ENCODE measurements at places on chromosomes 1 and 21.

DNA sequence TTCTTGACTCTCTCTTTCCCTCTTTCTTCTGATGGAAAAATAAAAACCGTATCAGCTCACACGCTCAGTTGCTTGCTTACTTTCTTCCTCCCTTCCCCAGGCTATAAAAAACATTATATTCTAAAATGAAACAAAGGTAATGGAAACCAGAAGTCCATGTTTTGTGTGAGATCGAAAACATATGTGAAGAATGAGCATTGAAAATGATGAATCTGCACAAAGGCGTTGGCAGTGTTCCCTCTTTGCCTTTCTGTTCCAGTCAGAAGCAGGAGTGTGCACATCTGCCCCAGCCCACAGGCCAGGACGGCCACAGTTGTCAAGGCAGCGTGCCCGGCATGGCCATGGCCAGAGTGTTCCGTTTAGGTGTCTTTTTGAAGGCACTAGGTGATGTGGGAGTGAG lies 185.3 kb upstream of the USP24 start:
- DNase-seq = no peak

DNA sequence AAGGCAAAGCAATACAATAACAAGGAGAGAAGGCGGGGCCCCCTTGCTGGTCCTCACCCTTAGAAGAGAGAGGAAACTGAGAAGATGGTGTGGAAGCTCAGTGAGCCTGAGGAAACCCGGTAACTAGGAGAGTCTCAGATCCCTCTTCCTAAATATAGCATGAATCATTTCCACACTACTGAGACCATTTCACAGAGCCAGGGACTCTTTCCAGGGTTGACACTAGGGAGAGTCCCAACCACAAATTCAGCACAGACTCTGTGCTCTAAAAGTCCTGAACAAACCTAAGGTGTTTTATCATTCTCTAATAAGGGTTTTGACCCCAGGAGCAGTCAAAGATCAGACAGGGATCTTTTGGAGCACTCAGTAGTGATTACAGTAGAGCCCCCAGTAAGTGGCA lies 647.7 kb downstream of the KCNT2 start:
- DNase-seq = no peak

GRCh38 chr1:162722036-162722435 lies 68.5 kb upstream of the HSD17B7 start:
- no peak for DNase-seq

- DNase-seq = no peak
Measured at GRCh38 chr1:163107655-163108054, 38.5 kb downstream of the RGS4 start.

DNA sequence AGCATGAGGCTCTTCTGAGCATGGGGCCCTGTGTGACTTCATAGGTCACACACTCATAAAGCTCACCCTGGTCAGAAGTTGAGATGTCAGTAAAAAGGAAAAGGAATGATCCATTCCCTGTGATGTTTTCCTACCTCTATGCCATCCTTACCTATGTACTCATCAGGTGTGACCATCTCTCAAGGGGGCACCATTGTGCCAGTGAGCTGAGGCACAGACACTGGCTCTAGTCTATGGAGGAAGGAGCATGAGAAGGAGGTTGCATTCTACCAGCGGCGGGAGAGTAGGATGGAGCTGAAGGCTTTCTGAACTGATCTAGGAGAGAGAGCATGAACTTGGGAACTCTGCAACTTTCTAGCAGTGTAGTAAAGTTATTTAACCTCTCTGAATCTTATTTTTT lies 65.8 kb upstream of the RGL1 start:
- no peak for DNase-seq

- no peak for DNase-seq
Measured at GRCh38 chr1:205568469-205569361, 63.1 kb downstream of the ELK4 start.

DNA sequence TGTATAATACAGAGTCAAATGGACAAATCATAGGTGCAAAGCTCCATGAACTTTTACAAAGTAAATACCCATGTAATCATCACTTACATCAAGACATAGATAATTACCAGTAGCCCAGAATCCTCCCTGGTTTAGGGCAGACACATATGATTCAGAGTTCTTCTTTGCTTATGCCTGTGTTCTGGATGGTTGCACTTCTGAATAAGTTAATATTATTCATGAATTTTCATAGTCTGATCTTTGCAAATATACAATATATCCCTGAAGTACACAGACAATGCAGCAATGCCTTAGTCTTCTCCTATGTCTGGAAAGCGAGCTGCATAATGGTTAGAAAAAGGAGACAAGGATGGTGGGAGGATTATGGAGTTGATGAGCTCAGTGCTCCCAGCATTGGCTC lies 122.4 kb upstream of the PLXNA2 start:
- no peak for DNase-seq

GRCh38 chr1:212247179-212247721 lies 38.0 kb upstream of the PPP2R5A start:
- DNase-seq = no peak

DNA sequence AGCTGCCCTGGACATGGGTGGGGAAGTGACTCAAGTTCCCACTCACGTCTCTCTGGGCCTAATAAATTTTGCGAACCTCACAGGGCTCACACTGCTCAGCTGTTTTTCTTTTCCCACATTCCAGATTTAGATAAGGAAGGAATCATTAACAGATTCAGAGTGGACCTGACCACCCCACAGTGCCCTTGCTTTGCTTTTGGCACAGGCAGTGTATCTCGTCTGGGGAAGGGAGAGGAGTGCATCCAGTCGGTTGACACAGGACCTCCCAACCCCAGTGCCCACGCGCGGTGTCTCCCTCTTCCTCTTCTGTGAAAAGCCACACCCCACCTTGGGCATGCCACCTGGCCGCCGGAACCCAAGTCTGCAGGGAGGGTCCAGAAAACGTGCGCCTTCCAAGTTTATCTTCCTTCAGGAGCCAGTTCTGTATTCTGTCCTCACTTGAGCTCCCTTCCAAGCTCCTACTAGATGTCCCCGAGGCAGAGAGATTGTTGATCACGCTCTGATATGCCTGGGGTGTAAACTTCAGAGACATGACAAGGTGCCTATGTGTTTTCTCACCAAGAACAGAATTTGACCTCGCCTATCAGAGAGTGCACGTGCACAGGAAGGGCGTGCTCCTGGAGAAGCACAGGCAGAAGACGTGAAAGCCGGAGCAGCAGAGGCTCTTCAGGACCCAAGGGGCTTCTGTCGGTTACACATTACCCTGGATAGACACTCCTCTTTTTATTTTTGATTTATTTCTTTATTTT lies 9.5 kb upstream of the SLC2A5 start:
- no peak for DNase-seq

DNA sequence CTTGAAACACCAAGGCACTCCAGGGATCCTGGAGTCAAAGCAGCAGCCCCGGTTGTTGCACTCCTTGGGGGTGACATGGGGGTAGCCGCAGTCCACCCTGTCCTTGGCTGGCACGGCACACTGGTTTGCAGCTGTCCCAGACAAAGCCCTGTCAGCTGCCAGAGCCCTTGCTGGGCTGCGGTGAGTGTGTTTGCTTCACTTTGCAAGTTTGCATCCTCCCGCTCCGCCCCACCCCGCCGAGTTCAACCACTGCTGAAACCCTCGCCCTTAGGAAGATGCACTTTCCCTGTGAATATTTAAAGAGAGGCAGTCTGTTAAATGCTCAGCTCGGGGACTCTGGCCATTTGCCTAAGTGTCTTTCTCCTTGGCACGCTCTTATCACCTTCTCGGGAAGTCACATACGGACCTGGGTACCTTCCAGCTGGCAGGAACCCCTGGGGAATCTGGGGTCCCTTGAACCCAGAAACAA lies 1.7 kb downstream of the TFF3 start:
- no peak for DNase-seq

DNA sequence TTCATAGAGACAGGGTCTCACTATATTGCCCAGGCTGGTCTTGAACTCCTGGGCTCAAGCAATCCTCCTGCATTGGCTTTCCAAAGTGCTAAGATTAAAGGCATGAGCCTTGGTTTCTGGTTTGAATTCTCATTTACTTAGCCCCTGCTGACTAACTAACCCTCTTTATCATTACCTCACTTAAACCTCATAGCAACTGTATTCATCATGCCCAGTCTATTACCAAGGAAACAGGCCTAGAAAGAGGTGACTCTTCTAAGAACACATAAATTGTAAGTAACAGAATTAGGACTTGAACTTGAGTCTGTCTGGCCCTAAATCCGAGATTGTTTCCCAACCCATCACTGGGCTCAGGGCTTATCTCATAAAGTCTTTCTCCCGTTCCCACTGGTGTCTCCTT lies 44.2 kb downstream of the TMEM53 start:
- DNase-seq = no peak

DNA sequence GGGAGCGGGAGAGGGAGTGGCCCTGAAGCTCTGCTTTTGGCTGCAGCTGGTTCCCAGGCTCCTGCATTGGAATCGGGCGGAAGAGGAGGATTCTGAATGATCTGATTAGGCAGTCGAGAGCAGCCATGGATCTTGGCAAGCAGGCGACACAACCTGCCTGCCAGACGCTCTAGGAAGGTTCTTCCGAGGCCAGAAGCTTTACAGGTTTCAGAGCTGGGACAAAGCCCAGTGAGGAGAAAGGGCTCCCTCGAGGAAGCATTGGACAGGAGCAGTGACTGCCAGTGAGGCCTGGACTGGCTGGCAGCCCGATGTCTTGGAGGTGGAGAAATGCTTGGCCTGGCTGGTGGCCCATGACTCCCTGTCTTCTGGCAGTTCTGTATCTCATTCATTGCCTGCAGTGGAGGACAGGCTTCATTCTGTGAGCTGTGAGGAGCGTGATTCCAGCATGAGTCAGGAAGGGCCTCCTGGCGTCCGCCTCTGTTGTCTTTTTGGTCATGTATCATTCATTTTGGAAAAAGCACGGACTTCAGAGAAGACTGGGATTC lies 132.7 kb upstream of the IPO9 start:
- no peak for DNase-seq

DNA sequence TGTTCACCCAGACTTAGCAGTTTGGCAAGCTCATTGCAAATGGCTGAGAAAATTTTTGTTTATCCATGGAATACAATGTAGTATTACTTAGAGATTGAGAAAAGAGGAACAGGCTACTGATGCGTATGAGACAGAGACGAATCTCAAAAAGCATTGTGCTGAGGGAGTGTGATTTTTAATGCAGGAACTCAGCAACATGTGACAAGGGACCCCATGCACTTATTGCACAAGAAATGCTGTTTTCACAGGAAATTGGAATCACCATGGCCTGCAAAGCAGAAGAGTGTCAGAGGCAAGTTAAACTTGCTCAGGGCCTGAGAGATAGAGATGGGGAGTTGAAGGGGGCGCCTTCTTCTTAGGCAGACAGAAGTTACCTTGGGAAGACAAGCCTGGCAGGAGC lies 32.6 kb upstream of the TLR5 start:
- no peak for DNase-seq

DNA sequence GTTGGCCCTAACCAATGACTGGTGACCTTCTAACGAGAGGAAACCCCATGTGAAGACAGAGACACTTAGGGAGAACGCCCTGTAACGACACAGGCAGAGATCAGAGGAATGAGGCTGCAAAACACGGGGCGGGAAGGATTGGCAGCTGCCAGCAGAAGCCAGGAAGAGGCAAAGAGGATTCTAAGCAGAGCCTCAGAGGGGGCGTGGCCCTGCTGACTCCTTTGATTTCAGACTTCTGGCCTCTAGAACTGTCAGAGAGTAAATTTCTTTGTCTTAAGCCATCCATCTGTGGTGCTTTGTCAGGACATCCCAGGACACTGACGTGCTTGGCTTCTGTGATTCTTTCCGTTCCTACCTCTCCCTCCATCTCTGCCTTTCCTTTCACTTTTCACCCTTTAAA lies 79.3 kb downstream of the SH3BGR start:
- DNase-seq = no peak

GRCh38 chr21:45036630-45037029 lies 37.8 kb upstream of the ADARB1 start:
- DNase-seq = no peak

DNA sequence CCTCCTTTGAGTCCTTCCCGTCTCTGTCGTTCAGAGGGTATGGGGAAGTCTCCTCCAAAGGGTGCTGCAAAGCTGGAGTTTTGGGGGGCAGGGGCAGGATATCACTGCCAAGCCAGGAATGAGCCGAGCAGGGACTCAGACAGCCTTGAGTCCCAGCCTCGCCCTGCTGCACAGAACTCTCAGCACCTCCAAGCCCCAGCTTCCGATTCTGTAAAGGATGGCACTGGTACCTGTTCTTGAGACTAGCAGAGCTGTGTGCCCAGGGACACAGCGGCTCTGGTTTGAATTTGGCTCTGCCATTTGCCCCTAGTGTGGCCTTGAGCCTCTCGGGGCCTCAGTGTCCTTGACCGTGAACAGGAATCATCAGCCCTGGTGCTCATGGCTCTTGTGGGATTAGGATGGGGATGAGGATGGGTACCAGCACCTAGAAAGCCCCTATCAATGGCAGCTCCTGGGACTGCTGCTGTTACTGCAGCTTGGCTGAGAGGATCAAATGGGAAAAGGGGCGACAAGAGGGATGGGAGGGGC lies 1.5 kb upstream of the FBLIM1 start:
- no peak for DNase-seq

GRCh38 chr1:50346621-50347020 lies 76.6 kb downstream of the DMRTA2 start:
- no peak for DNase-seq

GRCh38 chr1:4937876-4938534 lies 283.6 kb downstream of the AJAP1 start:
- no peak for DNase-seq

- DNase-seq = peak; percentile 81
Measured at GRCh38 chr1:205284420-205285144, 37.0 kb downstream of the NUAK2 start.

GRCh38 chr1:91693557-91693956 lies 192.4 kb downstream of the TGFBR3 start:
- no peak for DNase-seq

DNA sequence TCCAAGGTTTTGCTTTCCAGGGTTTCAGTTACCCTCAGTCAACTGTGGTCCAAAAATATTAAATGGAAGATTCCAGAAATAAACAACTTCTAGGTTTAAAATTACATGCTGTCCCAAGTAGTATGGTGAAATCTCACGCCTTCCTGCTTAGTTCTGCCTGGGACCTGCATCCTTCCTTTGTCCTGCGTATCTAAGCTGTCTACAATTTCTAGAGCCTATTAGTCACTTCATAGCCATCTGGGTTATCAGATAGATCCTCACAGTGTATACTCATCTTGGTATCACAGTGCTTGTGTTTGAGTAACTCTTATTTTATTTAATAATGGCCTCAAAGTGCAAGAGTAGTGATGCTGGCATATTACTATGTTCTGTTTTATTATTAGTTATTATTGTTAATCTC lies 157.7 kb downstream of the ROR1 start:
- no peak for DNase-seq

DNA sequence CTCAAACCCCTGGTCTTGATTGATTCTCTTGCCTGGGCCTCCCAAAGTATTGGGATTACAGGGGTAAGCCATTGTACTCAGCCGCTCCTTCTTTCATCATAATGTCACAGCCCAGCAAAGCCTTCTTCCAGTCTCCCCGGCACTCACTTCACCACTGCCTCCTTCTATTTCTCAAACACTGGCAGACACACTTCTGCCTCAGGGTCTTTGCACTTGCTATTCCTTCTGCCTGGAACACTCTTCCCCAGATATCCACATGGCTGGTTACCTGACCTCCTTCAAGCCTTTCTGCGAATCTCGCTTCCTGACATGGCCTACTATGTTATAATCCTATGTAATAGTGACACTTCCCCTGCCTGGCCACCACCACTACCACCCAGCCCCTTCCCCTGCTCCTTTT lies 7.2 kb upstream of the SLC9A1 start:
- no peak for DNase-seq
